ENCODE measurements at places on chromosomes 16 and 17.

- peak; percentile 87 for DNase-seq
Measured at GRCh38 chr17:18260332-18261145, at the start of gene MIEF2. Gene MIEF2 (plus strand): TSS chr17:18260662. CDS start chr17:18262721, 2,059 bp downstream.

DNA sequence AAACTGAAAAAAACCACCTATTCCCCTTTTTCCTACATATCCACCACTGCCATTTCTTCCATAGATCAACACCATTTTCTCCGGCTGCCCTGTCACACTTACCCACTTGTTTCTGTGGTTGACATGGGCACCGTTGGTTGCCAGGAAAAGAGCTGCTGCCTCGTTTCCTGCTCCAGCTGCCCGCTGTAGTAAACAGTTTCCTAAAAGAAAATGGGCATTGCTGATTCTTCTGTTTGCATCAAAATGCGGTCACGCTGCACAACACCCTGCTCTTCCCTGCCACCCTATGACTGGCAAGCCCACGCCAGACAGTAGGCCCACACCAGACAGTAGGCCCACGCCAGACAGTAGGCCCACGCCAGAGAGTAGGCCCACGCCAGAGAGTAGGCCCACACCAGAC lies 46.3 kb downstream of the CYB5D2 start:
- DNase-seq, result no peak

DNA sequence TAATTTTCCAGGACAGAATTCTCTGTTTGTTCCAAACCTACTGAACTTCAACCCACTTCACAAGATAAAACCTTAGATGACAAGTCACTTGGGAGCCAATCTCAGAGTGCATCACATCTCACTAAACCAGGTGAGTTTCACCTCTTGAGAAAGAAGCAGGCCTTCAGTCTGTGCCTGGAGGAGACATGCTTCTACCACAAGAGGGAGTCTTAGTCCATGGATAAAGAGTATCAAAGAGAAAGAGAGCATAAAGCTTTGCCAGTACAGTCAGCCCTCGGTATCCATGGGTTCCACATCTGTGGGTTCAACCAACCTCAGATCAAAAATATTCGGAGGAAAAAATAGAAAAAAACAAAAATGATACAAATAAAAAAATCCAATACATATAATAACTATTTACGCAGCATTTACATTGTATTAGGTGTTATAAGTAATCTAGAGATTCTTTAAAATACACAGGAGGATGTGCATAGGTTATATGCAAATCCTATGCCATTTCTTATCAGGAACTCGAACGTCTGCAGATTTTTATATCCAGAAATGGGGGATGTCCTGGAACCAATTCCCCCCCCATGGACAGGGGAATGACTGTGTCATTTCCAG lies 37.7 kb downstream of the DUSP14 start:
- DNase-seq, result peak; percentile 2

DNA sequence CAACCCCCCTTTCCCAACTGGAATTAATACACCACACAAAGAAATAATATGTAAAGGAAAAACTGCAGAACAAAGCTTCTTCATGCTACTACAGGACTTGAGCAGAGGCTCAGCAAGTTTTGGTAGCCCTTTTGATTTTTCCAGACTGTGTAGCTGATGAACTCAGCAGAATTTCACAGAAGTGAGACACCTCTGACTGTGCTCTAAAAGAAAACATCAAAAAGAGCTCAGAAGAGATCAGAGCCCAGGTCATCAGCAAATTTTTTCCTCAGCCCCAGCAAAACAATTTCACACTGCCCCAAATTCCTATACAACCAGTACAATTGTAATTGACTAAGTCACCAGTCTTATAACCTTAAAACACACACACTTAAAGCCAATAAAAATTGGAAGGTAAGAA lies 38.0 kb downstream of the TTC19 start:
- DNase-seq, result no peak

DNA sequence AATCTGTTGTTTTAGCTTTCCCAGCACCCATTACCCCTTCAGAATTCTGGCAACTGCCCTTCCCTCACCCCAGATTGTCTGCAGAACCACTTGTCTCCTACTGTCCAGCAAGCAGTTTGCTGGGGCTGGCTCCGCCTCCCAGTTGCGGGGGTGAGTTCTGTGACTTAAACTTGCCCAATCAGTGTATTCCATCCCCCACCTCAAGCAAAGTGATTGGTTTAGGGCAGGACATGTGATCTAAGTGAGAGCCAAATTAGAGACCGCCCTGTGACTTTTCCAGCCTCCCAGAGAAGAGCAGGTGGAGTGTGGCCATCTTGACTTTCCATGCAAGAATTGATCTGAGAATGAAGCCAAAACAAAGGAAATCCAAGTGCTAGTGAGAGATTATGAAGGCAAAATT lies 22.7 kb upstream of the SRCIN1 start:
- DNase-seq, result no peak

Data from stimulated activated CD4-positive, alpha-beta T cell treated with anti-CD3 and anti-CD28 coated beads, Interleukin-2, amount 100 ng/mL, for 48 hours (primary cell).